ENCODE measurements at places on chromosomes 4 and X. TPM values are rescaled to one million over a fixed set of nuclear protein-coding genes. Genes with fewer than 3 reads are reported as not detected.

GRCh38 chr4:106854569-106855351 lies 181.4 kb downstream of the DKK2 start:
- peaks cover 11% of the 10 kb centered on the region for H3K27me3 ChIP-seq
- DNase-seq = no peak
- H3K36me3 ChIP-seq = no peaks in the 10 kb centered on the region
- H3K27ac ChIP-seq = peak overlapping the region; percentile 66
- peaks cover 9% of the 10 kb centered on the region for H3K4me1 ChIP-seq
- H3K4me3 ChIP-seq = no peak overlapping the region

- no peak overlapping the region for H3K4me3 ChIP-seq
- no peaks in the 10 kb centered on the region for H3K4me1 ChIP-seq
- DNase-seq = no peak
- no peaks in the 10 kb centered on the region for H3K36me3 ChIP-seq
- no peak overlapping the region for H3K27ac ChIP-seq
Measured at GRCh38 chr4:112979881-112980421, 69.5 kb upstream of the ANK2 start.

GAGE12H gene
- total RNA-seq = not detected

PLP1 gene
- 0.32 TPM for total RNA-seq

GRCh38 chr4:101910786-101911373 lies 120.3 kb downstream of the BANK1 start:
- no peak overlapping the region for H3K27ac ChIP-seq
- no peak overlapping the region for H3K4me3 ChIP-seq
- no peaks in the 10 kb centered on the region for H3K36me3 ChIP-seq
- H3K27me3 ChIP-seq = no peaks in the 10 kb centered on the region
- no peak for DNase-seq
- no peaks in the 10 kb centered on the region for H3K4me1 ChIP-seq

- DNase-seq = no peak
- no peaks in the 10 kb centered on the region for H3K27me3 ChIP-seq
- no peaks in the 10 kb centered on the region for H3K36me3 ChIP-seq
- no peak overlapping the region for H3K27ac ChIP-seq
- H3K4me3 ChIP-seq = no peak overlapping the region
Measured at GRCh38 chrX:138917781-138918180, 206.3 kb upstream of the FGF13 start.

GRCh38 chr4:3192827-3193226 lies 56.1 kb upstream of the MSANTD1 start:
- no peak for DNase-seq
- H3K27me3 ChIP-seq = no peaks in the 10 kb centered on the region

GRCh38 chr4:183364025-183364424 lies 41.8 kb upstream of the CLDN24 start:
- no peak for DNase-seq
- H3K4me3 ChIP-seq = no peak overlapping the region
- no peaks in the 10 kb centered on the region for H3K36me3 ChIP-seq
- H3K27ac ChIP-seq = no peak overlapping the region

NLGN3 gene
- total RNA-seq = 0.51 TPM

DNA sequence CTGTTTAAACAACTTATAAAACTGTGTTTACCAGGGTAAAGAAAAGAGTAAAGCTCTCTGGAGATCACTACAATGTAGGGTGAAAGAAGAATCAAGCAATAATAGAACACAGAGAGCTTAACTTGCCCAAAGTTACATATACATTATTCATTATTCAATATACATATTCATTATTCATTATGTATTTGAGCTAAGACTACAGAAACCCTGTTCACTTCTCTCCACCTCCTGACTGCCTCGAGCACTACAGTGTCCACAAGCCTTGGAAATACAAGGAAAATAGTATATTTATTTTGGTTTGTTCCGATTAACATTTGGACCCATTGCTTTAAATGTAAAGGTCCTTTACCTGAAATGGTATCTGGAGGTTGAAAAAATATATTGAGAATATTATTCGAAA lies 35.9 kb upstream of the ELF2 start:
- no peak overlapping the region for H3K27ac ChIP-seq
- H3K36me3 ChIP-seq = no peaks in the 10 kb centered on the region
- no peak for DNase-seq
- H3K4me3 ChIP-seq = no peak overlapping the region

CYLC1 gene
- not detected for total RNA-seq

MEPE gene
- not detected for total RNA-seq

DNA sequence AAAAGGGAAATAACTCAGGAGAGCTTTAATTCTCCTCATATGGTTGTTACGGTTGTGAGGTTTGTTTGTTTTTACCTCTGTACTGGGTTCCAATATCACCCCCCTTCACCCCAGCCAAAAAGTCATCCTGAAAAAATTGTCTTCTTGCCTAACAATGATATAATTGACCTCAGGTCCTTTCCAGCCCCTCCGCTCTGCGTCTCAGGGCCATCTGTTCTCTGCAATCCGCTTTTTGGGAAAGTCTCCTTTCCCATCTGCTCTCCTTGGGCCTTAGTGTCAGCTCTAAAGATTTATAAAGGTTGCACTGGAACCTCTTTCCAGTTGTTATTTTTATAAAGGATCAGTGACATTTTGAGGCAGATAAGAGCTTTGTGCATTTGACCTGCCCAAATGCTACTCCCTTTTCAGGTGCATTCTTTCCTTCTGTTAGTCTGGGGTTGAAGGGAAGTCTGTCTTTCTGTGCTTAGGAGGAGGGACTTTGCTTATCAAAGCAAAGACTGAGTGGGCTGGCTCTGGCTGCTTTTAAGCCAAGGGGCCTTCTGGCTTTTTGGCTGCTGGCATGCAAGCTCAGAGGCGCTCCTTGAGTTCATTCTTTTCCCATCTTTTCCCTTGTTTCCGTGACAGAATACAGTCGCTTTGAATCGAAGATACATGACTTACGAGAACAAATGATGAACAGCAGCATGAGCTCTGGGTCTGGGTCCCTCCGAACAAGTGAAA lies 34.1 kb downstream of the DLG3 start:
- H3K36me3 ChIP-seq = no peaks in the 10 kb centered on the region
- peaks cover 43% of the 10 kb centered on the region for H3K4me1 ChIP-seq
- no peaks in the 10 kb centered on the region for H3K27me3 ChIP-seq
- H3K27ac ChIP-seq = peak overlapping the region; percentile 74
- H3K4me3 ChIP-seq = no peak overlapping the region

- H3K36me3 ChIP-seq = peaks cover 72% of the 10 kb centered on the region
- H3K4me3 ChIP-seq = no peak overlapping the region
- no peaks in the 10 kb centered on the region for H3K27me3 ChIP-seq
Measured at GRCh38 chr4:184395451-184395917, 78.9 kb downstream of the IRF2 start.

DNA sequence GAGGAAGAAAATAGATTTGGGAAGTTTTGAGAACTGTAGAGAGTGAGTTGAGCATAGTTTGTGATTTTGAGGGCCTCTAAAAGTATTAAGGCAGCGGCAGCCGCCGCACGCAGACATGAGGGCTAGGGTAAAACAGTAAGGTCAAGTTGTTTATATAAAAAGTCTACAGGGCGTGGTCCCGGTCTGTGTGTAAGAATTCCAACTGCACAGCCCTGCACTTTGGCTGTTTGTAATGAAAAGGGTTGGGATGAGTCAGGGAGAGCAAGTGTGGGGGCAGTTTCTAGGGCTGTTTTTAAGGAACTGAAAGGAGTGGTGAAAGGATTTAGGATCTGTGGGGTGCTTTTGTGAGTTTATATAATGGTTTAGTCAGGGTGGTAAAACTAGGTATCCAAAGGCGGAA lies 55.0 kb downstream of the BEX3 start:
- H3K27me3 ChIP-seq = no peaks in the 10 kb centered on the region
- no peak overlapping the region for H3K4me3 ChIP-seq
- H3K36me3 ChIP-seq = no peaks in the 10 kb centered on the region

DNA sequence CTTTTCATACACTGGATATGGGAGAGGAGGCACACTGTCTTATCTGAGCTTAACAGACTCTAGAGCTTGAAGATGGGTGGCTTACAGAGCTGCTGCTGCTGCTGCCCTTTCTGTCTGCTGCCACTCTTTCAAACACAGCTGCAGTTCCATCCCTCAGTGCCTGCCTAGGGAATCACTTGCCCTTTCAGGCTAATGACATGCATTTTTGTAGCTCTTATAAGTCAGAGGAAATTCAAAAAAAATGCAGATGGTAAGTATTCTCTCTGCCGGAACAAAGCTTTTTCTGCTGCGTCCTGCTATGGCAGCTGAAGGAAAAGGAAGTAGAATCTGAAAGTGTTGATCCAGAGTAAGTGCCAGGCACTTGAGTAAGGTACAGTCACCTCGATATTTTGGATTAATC lies 460.4 kb upstream of the DIAPH2 start:
- no peak overlapping the region for H3K27ac ChIP-seq
- DNase-seq = no peak
- no peaks in the 10 kb centered on the region for H3K36me3 ChIP-seq
- H3K27me3 ChIP-seq = no peaks in the 10 kb centered on the region
